Activated CD4-positive, alpha-beta memory T cell treated with anti-CD3 and anti-CD28 coated beads for 36 hours (primary cell): ENCODE measurements at places on chromosomes 16 and 17. TPM values are rescaled to one million over a fixed set of nuclear protein-coding genes. Genes with fewer than 3 reads are reported as not detected.

- no peaks in the 10 kb centered on the region for H3K36me3 ChIP-seq
- peak overlapping the region; percentile 58 for H3K27ac ChIP-seq
- peak; percentile 70 for DNase-seq
- peak overlapping the region; percentile 6 for H3K4me3 ChIP-seq
Observed at GRCh38 chr16:48231727-48232492, 12.2 kb upstream of the LONP2 start.

- no peaks in the 10 kb centered on the region for H3K27me3 ChIP-seq
- peak within 1 kb of the TSS; percentile 98 for H3K27ac ChIP-seq
- peak; percentile 97 for DNase-seq
- peak within 1 kb of the TSS; percentile 97 for H3K4me3 ChIP-seq
- peaks cover 34% of the 10 kb centered on the region for H3K36me3 ChIP-seq
- peaks cover 60% of the 10 kb centered on the region for H3K4me1 ChIP-seq
Observed at GRCh38 chr16:29745853-29746345, at the start of gene C16orf54. TSS of gene C16orf54 (minus strand) at chr16:29745990. CDS start at chr16:29744951, 1,039 bp downstream.

DNA sequence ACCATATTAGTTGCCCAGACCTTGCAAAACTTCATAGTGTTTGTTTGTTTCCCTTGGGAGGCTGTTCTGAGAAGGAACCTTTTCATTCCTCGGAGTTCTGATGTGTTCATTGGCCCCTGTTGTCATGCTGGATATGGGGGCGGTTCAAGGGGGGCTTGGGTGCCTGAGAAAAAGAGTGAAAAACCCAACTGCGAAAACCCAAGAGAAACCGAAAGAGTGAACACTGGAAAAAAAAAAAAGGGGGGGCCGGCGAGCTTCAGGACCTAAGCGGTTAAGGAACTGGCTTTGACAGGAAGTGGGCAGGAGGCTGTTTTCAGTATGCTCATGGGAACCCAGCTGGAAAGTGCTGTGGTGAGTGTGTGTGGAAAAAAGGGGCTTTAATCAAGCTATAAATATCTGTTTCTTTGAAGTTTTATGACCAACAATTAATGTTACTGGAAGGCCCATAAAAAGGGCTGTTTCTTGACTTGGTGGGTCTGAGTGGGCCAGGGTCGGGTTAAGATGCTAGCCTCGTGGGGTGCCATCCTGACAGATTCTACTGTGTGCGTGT is 510.7 kb downstream of the MAF start:
- H3K4me3 ChIP-seq: peak overlapping the region; percentile 45
- H3K4me1 ChIP-seq: peaks cover 59% of the 10 kb centered on the region
- peak; percentile 85 for DNase-seq

The MPV17L gene
- not detected for total RNA-seq

DNA sequence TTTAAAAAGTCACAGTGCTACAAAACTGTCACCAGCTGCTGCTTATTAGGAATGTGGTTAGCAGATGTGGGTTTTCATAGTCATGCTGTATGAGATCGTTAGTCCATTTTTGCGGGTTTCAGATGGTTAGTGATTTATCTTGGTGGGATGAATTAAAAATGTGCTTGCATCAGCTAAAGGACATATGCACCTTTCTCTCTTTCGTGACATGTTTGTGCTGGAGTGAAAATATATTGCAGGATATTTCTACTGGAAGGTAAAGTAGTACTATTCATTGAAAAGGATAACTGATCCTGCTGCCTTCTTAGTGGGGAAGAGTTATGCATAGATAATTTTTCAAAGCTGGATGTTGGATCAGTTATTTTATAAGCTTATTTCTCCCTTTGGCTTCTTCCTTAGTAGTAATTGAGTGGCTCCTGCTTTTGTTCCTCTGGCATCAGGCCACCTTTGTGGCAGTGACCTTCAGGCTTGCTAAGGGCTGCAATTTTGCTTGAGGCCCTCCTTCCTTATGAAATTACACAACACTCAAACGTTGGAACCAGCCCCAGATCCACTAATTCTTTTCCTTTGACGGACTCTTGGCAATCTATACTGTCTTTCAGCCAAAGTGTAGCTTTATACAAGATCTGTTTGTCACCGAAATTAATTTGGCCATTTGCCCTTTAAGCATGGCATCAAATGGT is 7.5 kb upstream of the SNTB2 start:
- DNase-seq: no peak
- H3K4me3 ChIP-seq: no peak overlapping the region
- no peaks in the 10 kb centered on the region for H3K27me3 ChIP-seq

- peaks cover 66% of the 10 kb centered on the region for H3K4me1 ChIP-seq
- H3K36me3 ChIP-seq: no peaks in the 10 kb centered on the region
- peak overlapping the region; percentile 68 for H3K27ac ChIP-seq
- no peaks in the 10 kb centered on the region for H3K27me3 ChIP-seq
Observed at GRCh38 chr16:1001096-1001495, 19.5 kb downstream of the SOX8 start.

DNA sequence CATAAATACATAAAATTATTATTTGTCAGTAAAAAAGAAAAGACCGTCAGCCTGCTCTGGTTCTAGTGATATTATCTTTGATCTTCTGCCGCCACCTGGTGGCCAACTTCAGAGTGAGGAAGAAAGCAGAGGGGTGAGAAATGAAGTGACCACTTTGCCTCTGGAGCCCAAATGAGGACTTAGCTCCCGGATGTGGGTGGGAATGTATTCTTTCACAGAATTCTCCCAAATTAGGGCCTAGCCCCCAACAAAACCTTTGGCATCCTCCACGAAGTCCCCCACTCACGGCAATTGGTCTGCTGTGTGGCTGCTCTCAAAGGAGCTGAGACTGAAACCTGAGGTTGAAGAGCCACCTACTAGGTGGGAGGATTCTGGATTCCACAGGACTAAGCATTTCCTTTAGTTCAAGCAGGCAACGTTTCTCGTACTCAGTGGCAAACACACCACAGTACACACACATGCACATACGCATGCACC is 4.9 kb upstream of the ZNF267 start:
- DNase-seq: peak; percentile 87
- no peaks in the 10 kb centered on the region for H3K27me3 ChIP-seq
- H3K4me3 ChIP-seq: peak overlapping the region; percentile 59
- H3K27ac ChIP-seq: peak overlapping the region; percentile 96

DNA sequence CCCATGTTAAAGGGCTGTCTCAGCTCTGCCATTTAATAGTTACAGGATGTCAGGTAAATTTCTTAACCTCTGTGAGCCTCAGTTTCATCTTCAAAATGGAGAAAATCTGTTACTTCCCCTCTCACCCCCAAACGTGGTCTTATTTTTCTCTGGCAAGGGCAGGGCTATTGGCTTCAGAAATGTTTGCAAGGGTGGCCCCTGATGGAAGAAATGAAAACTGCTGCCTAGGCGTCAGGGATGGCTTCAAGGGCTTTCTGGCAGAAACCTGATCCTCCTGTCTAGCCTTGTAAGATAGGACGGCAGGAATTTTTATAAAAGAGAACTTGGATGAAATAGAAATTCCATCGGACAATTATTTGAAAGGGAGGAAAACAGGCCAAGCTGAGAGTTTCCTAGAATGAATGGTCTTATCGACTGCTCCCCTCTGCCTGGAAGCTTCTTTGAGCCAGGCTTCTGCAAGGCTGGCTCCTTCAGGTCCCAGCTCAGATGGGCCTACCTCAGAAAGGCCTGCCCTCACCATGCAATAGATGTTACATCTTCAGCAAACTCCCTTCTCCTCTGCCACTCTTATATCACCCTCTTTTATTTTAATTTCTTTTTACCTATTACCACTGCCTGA is 43.0 kb upstream of the TANGO6 start:
- no peaks in the 10 kb centered on the region for H3K36me3 ChIP-seq
- H3K4me1 ChIP-seq: peaks cover 7% of the 10 kb centered on the region
- H3K4me3 ChIP-seq: no peak overlapping the region
- H3K27ac ChIP-seq: no peak overlapping the region

DNA sequence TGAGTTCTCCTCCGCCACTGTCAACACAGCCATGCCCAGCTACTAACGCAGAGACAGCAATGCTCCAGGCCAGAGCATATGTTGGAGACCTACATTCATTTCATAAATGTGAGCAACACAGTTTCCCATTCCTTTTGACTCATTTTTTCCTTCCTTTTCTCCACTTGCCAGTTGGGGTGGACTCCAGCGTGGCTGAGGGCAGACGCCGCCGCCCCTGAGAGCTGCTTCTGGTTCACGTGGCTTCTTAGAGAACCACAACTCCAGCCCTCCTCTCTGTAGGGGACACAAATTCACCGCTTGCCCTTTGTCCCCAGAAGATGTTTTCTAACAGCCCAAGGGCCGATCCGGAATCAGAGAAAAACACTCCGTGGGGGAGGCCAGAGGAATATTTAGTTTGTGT is 45.8 kb upstream of the ZCCHC14 start:
- H3K27me3 ChIP-seq: peaks cover 29% of the 10 kb centered on the region
- H3K4me1 ChIP-seq: peaks cover 8% of the 10 kb centered on the region
- H3K36me3 ChIP-seq: no peaks in the 10 kb centered on the region
- peak; percentile 27 for DNase-seq
- H3K27ac ChIP-seq: no peak overlapping the region

The SAMD14 gene
- total RNA-seq: 3.4 TPM

DNA sequence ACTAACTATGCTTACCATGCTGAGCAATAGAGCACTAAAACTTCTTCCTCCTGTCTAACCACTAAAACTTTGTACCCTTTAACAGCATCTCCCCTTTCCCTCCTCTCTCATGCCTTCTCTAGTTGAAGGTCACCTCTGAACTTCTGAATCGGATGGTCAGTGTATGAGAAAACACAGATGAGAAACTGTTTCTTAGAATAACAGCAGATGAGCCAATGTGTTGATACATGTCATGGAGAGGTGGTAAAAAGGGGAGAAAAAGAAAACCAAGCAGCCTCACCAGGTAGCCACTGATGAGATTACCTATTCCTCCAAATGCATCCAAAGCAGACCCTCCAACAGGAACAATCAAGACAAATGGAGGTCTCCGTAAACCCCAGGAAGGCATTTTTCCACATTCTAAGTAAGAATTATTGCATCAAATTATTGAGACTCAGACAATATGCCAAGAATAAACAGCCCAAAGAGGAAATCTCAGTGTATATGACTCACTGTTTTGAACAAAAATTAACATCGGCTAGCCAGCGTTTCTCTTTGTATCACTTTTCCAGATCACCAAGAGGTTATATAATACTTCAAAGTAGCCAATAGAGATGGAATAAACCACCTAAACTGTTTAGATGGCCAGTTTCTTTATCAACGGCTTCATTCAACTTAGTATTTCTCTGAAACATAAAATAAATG is 793.3 kb upstream of the SOX9 start:
- no peaks in the 10 kb centered on the region for H3K36me3 ChIP-seq
- H3K4me1 ChIP-seq: no peaks in the 10 kb centered on the region
- no peaks in the 10 kb centered on the region for H3K27me3 ChIP-seq
- DNase-seq: no peak
- no peak overlapping the region for H3K4me3 ChIP-seq

The RAPGEFL1 gene
- total RNA-seq: 6.1 TPM

The NPTX1 gene
- total RNA-seq: 1.4 TPM

DNA sequence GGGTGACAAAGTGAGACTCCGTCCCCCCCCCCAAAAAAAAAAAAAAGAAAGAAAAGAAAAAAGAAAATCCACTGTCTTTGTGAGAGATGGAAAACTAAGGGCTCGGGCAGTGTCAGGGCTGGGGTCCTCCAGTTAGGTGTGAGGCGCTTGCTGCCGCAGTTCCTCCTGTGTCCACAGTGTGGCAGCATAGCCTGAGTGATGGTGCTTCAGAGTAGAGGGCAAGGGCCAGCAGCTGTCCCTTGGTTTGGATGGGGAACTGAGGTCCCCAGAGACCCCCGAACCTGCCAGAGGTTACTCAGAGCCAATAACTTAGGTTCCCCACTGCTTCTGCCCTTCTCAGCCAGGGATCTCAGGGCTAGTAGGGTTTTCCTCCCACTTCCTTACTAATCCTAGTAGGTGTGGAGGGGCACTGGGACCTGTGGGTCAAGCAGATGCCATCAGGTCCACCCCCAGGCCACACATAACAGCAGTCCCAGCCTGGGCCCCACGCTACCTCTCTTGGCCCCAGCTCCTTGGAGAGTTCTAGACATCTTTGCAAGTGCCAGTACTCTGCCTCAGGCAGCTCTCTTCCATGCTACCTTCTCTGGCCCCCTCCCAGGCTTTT is 7.9 kb upstream of the LLGL1 start:
- H3K36me3 ChIP-seq: no peaks in the 10 kb centered on the region
- peaks cover 4% of the 10 kb centered on the region for H3K4me1 ChIP-seq

DNA sequence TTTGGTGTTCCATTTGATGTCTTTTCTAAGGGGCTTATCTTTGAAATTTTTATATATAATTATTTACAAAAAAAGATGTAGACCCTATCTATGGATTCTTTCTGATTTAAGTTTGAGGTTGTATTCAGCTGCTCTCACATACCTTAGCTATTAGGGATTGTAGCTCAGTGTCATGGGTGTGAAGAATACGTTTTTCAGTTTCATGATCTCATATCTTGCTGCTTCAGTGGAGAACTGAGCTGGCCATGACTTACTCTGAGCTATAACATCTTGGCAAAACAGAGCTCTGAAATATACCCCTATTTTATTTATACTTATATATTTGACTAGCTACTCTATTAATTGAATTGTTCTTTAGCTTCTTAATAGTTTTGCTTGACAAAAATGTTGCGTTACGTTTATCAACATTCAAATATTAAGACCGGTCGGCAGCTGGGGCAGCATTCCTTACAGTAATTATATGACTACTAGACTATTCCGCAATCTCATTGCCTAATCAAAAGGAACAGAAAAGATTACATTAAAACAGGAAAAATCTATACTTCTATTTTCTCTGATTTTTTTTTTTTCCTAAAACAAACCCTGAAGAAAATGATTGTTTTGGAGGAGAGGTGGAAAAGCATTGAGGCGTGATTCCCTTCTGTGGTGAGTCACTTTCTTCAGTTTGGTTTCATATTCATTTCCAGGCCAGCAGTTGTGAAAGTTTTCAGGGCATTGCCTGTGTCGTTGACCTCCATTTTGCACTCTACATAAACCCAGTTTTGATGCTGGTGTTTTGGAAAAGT is 24.1 kb upstream of the KRT24 start:
- H3K27me3 ChIP-seq: peaks cover 12% of the 10 kb centered on the region
- H3K4me1 ChIP-seq: no peaks in the 10 kb centered on the region
- no peak overlapping the region for H3K4me3 ChIP-seq
- H3K27ac ChIP-seq: no peak overlapping the region
- no peaks in the 10 kb centered on the region for H3K36me3 ChIP-seq
